Caco-2 (cell line): ENCODE measurements at places on chromosomes 5 and 9. TPM values are rescaled to one million over a fixed set of nuclear protein-coding genes. Genes with fewer than 3 reads are reported as not detected.

Gene GABRA1
- not detected in 2 replicates for total RNA-seq

Gene PRRX2
- not detected in 2 replicates for total RNA-seq

Gene HK3
- 0.29 and 0.97 TPM in 2 replicates for total RNA-seq

Gene PHF24
- 0.12 TPM in 1 of 2 replicates, not detected in the other for total RNA-seq

Gene CD274
- total RNA-seq: 0.67 TPM in 1 of 2 replicates, not detected in the other

Gene WNT8A
- not detected in 2 replicates for total RNA-seq

Gene PCDHGA11
- 1.2 and 1.9 TPM in 2 replicates for total RNA-seq

Gene UBE2B
- total RNA-seq: 76.1 and 78.9 TPM in 2 replicates

Gene HCN1
- not detected in 2 replicates for total RNA-seq

Gene FAM163B
- total RNA-seq: not detected in 2 replicates

Gene LVRN
- total RNA-seq: 0.27 and 0.42 TPM in 2 replicates

- DNase-seq: no peak
Observed at GRCh38 chr5:146084376-146084775, 21.0 kb downstream of the PLAC8L1 start.

DNA sequence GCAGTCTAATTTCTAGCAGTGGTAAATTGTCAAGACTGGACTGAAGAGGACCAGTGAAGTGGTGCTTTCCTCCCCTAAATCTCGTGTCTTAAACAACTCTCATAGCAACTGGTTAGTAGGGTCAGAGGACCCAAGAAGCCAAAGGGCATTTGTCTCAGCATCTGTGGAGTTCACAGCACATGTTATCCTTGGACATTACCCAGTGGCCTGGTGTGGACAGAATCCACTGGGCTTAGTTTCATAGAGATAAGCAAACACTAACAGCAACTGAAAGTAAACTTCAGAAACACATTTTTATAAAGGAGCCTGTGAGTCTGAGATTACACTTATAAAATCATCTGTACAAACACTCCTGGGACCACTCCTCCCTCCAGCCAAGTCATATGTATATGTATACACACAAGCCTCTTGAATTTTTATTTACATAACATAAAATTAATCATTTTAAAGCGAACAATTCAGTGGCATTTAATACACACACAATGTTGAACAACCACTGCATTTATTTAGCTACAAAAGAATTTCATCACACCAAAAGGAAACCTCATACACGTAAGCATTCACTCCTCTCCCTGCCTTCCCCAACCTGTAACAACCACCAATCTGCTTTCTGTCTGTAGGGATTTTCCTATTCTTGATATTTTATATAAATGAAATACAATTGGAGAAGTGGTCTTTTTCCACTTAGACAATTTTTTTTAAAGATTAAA, 457.8 kb downstream of the RASEF start:
- DNase-seq: no peak

DNA sequence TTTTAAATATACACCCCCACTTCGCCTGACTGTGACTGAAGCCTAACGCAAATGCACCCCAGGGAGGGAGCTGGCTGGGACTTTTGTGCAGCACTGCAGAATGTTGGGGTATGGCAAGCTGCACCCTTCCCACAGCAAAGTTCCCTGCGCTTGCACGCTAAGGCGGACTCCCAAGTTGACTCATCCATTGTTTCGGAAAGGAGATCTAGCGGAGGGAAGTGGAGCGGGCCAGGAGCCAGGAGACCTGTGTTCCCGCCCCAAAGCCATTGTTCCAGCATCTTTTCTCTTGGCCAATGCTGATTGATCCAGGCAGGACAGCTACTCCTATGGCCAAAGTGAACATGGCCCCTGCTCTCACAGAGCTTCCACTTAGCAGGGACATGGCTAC, 202.9 kb downstream of the AOPEP start:
- no peak for DNase-seq

- no peak for DNase-seq
Observed at GRCh38 chr9:136311051-136312008, 7.4 kb upstream of the CCDC187 start.

DNA sequence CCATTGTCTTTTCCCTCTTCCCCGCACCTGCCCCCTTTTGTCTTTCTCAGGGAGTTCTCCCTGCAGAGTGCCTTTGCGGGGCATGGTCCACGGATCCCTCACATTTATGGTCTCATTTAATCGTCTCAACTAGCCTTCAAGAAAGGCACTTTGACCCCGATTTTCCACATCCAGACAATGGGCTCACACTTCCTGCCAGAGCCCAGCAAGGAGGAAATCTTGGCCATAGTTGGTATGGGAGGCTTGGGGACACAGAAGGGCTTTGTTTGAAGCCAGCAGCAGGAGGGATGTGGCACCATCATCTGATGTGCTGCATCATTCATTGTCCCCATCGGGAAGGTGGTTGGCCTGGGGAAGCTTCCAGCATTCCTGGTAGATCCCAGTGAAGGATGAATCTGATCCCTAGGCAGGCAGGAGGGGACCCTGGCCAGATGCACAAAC, 24.9 kb downstream of the GSN start:
- DNase-seq: no peak

DNA sequence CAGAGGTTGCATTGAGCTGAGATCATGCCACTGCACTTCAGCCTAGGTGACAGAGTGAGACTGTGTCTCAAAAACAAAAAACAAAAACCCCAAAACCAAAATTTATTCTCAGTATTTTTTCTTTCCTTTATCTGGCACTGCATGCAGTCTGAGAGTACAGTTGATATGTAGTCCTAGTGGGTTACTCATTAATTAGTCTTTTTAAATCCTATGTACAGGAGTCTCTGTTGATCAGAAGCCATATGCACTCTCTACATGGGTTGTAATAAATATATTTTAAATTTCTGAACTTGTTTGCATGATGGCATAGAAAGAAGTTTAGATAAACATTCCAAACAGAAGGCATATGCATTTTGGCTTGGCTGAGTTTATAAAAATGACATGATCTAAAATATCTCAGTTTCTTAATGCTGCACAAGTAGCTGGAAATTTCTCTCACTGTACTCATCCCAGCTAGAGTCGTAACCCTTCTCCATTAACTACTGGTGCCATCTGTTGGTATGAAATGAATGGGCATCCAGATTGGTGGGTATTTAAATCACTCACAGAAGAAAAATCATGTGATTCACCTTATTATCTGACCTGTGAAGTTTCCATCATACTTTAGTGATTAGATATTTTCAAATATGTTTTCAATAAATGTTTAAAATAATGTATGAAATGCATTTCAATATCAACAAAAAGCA, 284.8 kb downstream of the CTNND2 start:
- DNase-seq: no peak

DNA sequence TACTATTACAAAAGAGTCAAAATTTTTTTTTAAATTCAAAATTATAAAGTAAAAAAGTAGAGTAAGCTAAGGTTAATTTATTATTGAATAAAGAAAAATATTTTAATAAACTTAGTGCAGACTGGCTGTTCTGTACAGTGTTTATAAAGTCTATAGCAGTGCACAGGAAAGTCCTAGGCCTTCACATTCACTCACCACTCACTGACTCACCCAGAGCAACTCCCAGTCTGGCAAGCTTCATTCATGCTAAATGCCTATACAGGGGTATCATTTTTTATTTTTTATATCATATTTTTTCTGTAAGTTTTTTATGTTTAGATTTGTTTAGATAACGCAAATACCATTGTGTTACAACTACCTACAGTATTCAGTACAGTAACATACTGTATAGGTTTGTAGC, 700.7 kb upstream of the GRAMD2B start:
- no peak for DNase-seq

GRCh38 chr5:112192866-112193265, 226.2 kb downstream of the EPB41L4A start:
- no peak for DNase-seq

GRCh38 chr9:10134266-10134665, 478.5 kb downstream of the PTPRD start:
- DNase-seq: no peak

DNA sequence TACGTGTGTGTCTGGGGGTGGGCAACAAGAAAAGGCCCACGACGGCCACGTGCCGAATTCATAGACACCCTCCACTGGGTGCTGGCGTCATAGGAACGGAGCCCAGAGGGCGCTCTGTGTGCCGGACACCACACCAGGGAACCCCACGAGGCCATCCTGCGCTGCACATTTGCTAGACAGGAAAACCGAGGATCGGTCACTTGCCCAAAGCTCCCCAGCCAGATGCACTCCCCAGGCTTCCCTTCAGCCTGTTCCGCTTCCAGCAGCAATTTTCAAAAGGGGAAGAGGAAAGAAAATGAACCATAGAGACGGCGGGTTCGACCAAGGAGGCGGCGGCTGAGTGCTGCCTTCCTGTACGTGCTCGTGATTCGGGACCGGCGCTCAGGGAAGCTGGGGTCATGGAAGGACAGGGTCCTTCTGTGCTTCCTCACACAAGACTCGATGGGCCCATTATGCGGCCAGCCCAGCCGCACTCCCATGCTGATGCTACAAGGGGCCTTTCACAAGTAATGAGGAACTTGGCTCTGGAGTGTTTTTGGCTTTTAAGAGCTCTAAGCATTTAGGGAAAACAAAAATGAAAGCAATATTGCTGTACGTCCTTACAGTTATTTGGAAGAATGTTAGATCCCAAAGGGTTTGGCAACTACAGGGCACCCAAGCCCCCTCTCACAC, 124.6 kb upstream of the SARDH start:
- DNase-seq: no peak

- DNase-seq: no peak
Observed at GRCh38 chr9:99602854-99603253, 218.8 kb upstream of the NR4A3 start.

DNA sequence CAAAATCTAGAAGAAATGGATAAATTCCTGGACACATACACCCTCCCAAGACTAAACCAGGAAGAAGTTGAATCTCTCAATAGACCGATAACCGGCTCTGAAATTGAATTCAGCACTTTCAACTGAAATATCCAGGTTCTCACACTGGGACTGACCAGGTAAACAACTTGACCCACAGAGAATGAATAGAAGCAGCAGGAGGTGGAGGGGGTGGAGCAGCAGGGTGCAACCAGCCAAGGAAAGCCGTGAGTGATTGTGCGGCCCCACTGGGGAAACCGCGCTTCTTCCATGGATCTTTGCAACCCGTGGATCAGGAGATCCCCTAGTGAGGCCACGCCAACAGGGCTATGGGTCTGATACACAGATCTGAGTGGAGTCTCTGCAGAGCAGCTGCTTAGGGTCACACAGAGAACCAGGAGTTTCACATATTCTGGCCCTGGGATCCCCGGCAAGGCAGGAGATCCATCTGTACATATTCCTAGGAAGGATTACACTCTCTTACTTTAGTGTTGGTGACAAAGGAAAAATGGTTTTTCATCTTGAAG, 181.5 kb downstream of the SLCO4C1 start:
- DNase-seq: no peak

GRCh38 chr5:149546974-149547373, 4.3 kb downstream of the CSNK1A1 start:
- peak; percentile 59 for DNase-seq

DNA sequence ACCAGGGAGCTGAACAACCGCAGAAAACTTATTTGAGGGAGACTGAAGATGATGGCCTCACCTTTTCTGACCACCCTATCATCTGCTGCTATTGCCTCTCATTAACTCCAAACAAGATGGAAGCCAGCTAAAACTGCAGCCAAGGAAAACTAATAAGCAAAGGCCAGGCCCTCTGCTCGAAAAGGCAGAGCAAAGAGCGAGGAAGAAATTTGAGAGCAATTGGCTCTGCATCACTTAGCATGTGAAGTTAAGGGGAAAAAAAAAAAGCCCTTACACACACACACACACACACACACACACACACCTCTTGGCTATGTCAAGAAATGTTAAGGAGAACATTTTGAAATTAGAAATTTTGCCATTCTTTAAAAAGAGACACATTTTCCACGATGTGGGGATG, 228.1 kb upstream of the CYLC2 start:
- no peak for DNase-seq

GRCh38 chr9:35179347-35180280, 17.8 kb downstream of the UNC13B start:
- no peak for DNase-seq

DNA sequence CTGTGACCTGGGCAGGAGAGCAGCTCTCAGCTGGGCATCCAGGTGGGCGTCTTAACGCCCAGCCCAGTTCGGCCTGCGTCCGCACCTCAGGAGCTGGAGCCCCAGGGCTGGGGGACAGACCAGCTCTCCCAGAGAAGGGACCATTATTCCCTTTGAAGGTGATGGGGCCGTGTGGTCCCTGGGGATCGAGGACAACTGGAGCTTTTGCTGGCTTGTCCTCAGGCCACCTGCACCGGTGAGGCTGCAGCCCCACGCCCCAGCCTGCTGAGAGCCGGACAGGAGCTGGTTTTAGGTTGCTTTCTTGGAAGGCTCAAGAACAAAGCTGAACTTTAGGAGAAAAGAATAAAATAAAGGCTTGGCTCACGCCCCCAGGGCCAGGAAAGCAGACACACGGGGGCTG, 40.9 kb downstream of the NACC2 start:
- DNase-seq: no peak

- DNase-seq: no peak
Observed at GRCh38 chr9:3455717-3456116, 70.1 kb downstream of the RFX3 start.

DNA sequence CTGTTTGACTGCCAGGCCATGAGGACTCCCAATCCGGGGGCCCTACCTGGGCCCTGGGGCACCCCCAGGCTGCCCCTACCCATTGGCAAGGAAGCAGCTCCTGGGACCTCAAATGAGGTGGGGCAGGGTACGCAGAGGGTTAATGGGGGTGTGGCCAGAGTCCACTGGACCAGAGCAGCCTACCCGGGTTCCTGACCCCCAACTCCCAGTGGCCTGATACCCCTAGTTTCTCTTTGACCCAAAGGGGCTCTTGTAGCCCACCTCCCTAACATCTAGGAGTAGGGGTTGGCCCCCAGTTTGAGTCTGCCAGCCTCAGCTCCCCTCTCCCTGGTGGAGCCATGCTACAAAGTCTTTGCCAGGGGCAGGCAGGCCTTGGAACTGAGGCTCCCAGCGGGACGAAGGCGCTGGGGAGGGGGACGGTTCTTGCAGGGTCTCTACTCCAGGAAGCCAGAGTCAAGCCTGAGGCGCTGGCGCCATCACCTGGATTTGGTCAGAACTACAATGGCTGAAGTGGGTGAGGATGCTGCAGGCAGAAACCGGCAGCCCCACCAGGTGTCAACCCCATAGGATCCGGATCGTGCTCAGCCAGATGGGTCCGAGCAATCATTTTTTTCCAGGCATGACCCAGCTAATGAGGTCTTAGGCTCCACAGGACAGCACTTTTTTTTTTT, 8.4 kb upstream of the CERCAM start:
- peak; percentile 82 for DNase-seq

DNA sequence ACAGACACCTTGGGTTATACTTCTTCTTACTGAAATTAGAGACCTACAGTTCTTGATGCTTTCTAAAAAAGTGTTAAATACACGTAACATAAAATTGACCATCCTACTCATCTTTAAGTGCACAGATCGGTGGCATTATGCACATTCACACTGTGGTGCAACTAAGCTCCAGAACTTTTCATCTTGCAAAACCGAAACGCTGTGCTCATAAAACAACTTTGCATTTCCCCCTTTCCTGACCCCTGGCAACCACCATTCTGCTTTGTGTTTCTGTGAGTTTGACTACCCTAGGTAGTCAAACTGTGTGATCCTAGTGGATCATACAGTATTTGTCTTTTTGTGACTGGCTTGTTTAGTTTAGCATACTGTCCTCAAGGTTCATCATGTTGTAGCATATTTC, 3.9 kb downstream of the MVB12B start:
- no peak for DNase-seq
